Fibroblast of the conjunctiva (primary cell): ENCODE measurements at places on chromosomes 3 and 15.
A peak's percentile ranks its signal among the peaks of the same experiment; 100 is the strongest.

GRCh38 chr15:68431792-68432401, at the start of gene ITGA11:
Gene ITGA11, minus strand, starts transcription at chr15:68432163. Its CDS starts 97 bp downstream, at chr15:68432066.
- no peak for DNase-seq

GRCh38 chr3:58840949-58841348, 174.4 kb upstream of the FAM3D start:
- DNase-seq = no peak

DNA sequence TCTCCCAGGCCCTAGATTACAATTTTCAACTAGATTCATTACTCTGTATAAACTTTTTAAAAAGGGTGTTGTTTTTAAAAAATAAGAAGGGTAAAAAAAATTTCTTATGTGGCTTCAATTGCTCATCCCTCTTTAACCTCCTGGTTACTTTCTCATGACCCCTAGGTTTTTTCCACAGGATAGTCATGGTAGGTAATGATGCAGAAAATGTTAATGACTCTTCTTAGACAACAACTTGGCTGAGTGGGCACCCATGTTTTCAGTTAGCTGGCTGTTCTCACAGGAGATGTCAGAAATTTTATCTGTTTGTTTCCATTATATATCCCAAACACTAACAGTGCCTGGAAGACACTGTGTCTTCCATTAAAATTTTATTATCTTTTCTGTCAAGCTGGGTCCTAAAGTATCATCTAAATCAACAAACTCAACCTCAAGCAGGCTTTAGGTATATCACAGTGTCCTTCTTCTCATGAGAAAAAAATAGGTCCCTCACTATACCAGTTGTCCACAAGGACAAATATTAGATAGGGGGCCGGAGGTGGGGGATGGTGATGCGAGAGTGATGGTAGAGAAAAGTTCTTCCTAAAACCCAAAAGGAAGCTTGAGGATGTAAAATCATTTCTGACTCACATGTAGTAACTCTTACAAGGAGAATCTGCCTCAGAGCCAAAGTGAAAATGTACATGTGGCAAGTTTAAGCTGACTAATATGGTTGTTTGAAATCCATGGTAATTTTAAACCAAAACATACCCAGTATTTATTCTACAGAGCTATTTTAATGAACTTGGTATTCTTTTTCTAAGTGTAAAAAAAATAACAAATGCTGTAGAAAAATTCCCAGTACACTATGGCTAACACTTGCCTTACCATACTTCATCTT, 43.3 kb downstream of the PLOD2 start:
- peak; percentile 82 for DNase-seq

DNA sequence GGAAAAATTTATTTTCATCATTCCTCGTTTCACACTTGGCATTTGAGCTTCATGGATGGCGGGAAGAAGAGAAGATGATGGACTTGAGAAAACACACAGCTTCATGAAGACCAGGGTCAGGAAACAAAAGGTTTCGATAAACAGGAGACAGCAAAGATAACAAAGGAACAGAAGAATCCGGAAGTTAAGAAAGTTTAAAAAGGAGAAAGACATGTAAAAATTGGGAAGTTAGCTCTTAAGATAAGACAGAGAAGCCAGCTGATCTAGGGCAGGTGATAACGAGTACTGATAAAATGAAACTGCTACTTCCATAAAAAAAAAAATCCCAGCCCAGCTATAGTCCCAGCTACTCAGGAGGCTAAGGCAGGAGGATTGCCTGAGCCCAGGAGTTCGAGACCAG, 23.9 kb downstream of the IL5RA start:
- DNase-seq = no peak

DNA sequence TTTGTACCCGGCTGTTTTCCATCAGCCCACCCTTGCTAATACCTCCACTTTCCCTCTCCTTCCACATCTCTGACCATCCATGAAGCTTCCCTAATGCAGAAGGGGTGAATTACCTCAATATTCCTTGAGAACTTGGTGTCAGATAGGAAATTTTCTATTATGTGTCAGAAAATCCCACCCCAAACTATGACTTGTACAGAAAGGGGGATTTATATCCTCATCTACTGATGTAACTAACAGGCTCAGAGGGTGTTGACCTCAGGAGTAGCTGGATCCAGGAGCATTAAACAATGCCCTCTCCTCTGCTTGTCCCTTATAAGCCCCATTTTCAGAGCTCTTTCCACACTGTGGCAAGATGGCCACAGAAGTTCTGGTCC, 242.8 kb upstream of the TLE3 start:
- DNase-seq = no peak

DNA sequence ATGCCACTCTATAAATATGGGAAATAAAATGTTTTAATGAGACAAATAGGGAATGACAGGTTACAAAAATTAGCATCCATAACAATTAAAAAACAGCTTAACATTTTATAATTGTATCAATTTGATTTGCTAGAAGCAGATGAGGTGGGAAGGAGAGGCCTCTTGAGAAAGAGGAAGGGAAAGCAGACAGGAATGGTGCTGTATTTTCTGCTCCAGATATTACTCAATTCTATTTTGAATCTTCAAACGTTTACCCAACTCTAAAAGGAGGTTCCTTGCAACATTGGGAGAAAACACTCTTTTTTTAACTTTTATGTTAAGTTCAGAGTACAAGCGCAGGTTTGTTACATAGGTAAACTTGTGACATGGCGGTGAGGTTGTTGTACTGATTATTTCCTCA, 44.9 kb upstream of the ALDH1A3 start:
- DNase-seq = no peak

- DNase-seq = no peak
These were observed 2.3 kb upstream of the LMLN start for GRCh38 chr3:197957790-197958133.

- no peak for DNase-seq
These were observed 51.5 kb downstream of the ISG20 start for GRCh38 chr15:88690331-88690730.

DNA sequence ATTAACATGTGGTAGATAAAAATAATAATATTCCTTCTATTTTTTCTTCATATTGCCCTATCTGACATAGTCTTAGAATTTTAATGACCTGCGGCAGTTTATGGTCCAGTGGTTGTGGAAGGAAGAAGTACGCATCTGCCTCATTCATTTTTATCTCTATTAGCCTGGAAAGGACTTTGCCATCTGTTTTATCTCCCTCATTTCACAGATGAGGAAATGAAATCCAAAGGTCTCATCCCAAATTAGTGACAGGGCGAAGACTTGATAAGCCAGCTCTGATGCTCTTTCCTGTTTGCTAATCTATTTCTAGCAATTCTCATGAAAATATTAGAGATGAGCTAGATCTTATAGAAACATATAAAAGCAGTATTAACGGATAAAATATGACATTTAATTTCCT, 113.3 kb downstream of the KLHL25 start:
- DNase-seq = no peak

GRCh38 chr3:189270248-189270832, 98.6 kb downstream of the TPRG1 start:
- peak; percentile 51 for DNase-seq

DNA sequence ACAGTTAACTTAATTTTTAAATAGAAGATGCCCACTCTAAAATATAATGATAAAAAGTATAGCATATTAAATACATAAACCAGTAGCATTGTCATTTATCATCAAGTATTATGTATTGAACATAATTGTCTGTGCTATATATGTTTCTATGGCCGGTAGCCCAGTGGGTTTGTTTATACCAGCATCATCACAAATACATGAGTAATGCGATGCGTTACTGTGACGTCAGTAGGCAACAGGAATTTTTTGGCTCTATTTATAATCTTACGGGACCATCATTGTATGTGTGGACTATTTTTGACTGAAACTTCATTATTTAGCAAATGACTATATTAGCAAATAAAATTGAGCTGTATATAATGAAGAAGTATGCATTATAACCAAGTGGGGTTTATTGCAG, 82.1 kb downstream of the FLNB start:
- no peak for DNase-seq

- no peak for DNase-seq
These were observed 21.4 kb downstream of the CACNA2D2 start for GRCh38 chr3:50481992-50482391.

DNA sequence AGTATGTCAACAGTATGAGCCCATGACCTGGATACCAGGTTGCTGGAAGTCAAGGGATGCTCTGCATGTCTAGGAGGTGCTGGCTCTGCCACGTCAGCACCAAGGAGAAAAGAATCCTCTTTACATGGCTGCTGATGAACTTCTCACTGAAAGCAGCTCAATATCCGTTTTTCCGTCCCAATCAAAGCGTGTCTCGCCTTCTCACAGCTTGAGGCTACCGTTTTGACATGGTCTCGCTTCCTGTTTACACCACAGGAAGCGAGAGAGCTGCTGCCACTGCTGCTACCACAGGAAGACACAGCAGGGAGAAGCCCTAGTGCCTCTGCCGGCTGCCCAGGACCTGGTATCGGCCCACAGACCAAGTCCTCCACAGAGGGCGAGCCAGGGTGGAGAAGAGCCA, 27.3 kb downstream of the STARD5 start:
- DNase-seq = no peak

DNA sequence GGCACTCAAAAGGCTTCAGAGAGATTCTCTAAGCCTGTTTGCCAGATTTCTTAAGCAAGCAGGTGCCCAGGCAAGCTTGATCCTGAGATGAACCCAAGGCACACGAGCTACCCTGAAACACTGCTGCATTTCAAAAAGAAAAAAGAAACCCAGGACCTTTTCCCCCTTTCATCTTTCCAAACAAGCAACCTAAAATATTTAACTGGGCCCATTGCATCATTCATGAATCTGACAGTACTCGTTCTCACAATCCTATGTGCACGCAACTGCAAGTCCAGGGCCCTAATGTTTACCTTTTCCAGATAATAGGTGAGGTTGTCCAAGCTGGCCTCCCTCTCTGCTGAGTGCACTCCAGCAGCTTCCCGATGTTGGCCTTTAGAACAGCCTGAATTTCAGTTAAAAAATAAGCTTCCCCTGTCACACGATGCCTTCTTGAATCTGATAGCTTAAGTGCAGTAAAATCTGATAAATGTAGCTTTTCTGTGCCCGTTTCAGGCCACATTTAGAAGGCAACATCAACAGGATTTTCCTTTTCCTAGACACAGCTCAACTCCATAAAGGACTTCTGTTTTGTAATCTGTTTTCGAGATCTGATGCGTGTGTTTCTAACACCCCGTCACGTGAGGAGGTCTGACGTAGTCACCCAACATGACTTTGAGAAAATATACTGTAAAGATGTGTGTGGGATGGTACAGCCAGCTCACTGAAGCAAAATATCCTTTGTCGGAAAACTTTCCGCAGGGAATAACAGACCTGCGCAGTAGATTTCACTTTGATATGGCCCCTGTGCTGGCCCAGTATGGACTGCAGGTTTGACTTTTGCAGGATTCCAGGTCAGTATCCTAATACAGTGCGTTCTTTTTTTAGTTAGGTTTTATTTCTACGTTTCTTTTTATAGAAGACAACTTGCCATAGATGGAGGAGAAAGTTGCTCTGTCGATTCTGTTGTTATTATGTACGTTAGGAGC, 55.1 kb upstream of the RASA2 start:
- DNase-seq = no peak

DNA sequence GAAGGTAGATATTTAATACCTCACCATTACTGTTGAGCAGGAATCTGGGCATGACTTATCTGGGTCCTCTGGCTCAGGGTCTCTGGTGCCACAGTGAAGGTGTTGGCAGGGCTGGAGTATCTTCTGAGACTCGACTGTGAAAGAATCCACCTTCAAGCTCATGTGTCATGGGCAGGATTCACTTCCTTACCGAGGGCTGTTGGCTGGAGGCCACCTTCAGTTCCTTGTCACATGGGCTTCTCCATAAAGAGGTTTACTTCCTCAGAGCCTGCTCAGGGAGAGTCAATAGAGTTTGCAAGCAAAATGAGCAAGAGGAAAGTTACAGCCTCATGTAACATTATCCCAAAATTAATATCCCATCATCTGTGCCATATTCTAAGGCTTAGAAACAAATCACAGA, 459.5 kb downstream of the NR2F2 start:
- DNase-seq = no peak

DNA sequence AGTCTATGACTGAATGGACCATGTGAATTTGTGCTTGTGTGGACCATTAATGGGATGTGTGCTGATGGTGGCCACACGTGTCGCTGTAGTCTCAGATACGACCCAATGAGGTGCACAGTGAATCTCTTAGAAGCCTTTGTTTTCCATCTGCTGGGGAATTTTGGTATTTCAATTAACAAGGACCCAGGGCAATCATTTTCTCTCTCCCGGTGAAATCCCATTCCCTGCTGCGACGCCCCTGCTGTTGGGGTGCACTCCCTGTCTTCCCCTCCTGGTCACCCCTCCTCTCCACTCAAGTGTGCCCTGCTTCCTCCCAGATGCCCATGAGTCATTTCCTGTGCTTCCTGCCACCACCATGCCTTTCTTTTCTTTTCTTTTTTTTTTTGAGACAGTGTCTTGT, 32.7 kb downstream of the EBLN2 start:
- DNase-seq = no peak

GRCh38 chr3:12157026-12157425, 1.7 kb downstream of the TIMP4 start:
- no peak for DNase-seq

DNA sequence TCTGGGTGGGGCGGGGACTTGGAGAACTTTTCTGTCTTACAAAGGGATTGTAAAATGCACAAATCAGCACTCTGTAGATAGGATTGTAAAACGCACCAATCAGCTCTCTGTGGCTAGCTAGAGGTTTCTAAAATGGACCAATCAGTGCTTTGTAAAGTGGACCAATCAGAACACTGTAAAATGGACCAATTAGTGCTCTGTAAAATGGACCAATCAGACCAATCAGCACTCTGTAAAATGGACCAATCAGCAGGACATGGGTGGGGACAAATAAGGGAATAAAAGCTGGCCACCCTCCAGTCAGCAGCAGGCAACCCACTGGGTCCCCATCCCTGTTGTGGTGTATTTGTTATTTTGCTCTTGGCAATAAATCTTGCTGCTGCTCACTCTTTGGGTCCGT, 77.7 kb downstream of the KLF13 start:
- no peak for DNase-seq

GRCh38 chr3:188881954-188882641, 289.7 kb upstream of the TPRG1 start:
- peak; percentile 81 for DNase-seq

GRCh38 chr3:176561826-176562225, 635.5 kb downstream of the TBL1XR1 start:
- DNase-seq = no peak

DNA sequence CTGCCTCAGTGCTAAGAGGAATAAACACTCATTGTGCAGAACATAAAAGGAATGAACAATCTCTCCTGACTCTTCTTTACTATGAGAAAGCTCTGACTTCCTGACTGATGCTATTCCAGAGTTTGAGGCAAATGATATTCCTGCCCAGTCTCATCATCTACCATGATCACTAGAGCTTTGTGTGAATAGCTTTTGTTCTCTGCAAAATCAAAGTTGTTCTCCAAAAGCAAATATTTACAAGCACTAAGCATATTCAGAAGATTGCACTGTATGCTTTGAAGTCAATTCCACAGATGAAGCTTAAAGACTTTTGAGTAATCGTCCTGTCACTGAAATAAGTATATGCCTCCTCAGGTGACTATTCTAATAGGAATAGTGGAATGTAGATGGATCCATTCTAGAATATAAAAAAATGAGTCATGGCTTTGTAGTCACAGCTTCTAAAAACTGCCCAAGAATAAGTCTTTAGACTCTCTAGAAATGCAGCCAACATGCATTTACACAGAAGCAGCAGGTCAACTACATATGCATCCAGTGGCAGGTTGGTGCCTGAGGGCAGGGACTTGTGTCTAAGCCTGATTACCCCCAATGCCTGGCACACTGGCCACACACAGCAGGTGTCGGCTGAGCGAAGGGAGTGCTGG, 34.6 kb downstream of the TNFAIP8L3 start:
- no peak for DNase-seq

GRCh38 chr15:82646250-82647044, 716 bp downstream of the CPEB1 start:
- DNase-seq = no peak

- DNase-seq = no peak
These were observed 39.6 kb downstream of the DAPK2 start for GRCh38 chr15:64006642-64007041.
